ENCODE measurements at places on chromosomes 3 and 15.

GRCh38 chr3:147218965-147219364, 187.4 kb downstream of the ZIC4 start:
- DNase-seq: no peak

- DNase-seq: no peak
Observed at GRCh38 chr15:78626381-78626995, 5.7 kb upstream of the CHRNA3 start.

DNA sequence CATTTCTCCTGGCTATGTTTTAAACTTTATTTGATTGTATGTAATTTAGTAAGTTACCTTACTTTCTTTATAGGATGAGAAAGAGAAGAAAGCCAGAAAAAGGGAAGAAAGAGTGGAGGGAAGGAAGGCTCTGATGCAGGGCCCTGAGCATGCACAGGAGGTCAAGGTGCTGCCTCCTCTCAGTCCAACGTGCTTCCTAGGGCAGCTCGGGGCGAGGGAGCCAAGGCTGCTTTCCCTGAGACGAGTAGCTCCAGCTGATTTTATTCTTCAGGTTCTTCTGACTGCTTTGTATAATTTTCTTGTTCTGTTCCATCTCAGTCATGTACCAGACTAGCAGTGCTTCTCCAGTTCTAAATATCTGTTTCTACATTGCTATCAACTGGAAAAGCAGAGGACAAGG, 3.4 kb downstream of the CORO2B start:
- DNase-seq: no peak

GRCh38 chr3:10950476-10951294, 41.9 kb upstream of the SLC6A1 start:
- no peak for DNase-seq

DNA sequence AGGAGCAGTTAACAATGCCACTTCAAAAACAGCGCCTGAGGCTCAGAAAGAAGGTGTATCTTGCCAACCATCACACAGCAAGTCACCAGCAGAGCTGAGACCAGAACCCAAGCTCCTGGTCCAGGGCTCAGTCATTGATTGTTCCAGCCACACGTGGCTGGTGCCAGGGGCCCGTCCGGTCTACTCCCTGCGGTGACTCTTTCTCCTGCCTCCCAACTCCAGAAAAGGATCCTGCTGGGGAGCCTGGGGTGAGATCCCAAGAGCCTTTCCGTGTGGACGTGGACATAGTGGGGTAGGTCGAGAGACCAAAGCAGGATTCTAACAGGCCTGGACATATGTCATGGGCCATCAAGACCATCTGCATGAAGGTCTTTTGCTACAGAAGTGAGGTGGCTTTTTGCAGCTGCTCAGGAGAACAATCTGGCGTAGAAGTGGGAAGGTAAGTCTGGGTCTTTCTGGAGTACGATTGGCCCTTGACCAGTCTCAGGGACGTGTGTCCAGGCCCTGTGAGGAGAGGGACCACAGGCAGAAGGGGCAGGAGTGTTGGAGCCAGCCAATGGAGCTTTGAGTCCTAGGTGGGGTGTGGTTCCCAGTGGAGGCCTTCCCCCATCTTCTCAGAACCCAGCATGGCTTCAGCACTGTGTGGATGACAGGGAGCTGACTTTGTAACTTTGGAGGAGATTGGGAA, 105.4 kb downstream of the HMG20A start:
- DNase-seq: no peak

GRCh38 chr3:31242026-31242960, 290.4 kb upstream of the STT3B start:
- DNase-seq: no peak

- DNase-seq: no peak
Observed at GRCh38 chr3:2036076-2036475, 62.6 kb upstream of the CNTN4 start.

- DNase-seq: no peak
Observed at GRCh38 chr3:138165061-138165460, 9.7 kb downstream of the DBR1 start.

- no peak for DNase-seq
Observed at GRCh38 chr3:189363590-189364255, 192.0 kb downstream of the TPRG1 start.

DNA sequence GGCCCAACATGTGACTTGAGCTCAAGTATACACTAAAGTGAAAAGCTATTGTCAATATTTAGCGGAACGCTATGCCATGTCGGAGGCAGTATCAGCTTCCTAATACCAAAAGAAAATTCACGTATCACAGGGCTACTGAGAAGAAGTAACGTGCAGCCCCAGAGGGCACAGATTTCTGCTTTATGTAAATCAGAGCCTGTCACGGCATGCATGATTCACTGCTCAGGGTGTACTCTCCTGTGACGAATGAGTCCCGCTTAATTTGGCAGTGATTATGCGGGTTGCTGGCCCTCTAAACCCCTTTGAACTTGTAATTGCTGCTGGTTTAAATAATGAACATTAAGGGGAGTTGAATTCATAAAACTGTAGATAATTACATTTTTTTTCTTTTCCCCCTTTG, 85.3 kb downstream of the MEIS2 start:
- DNase-seq: no peak

DNA sequence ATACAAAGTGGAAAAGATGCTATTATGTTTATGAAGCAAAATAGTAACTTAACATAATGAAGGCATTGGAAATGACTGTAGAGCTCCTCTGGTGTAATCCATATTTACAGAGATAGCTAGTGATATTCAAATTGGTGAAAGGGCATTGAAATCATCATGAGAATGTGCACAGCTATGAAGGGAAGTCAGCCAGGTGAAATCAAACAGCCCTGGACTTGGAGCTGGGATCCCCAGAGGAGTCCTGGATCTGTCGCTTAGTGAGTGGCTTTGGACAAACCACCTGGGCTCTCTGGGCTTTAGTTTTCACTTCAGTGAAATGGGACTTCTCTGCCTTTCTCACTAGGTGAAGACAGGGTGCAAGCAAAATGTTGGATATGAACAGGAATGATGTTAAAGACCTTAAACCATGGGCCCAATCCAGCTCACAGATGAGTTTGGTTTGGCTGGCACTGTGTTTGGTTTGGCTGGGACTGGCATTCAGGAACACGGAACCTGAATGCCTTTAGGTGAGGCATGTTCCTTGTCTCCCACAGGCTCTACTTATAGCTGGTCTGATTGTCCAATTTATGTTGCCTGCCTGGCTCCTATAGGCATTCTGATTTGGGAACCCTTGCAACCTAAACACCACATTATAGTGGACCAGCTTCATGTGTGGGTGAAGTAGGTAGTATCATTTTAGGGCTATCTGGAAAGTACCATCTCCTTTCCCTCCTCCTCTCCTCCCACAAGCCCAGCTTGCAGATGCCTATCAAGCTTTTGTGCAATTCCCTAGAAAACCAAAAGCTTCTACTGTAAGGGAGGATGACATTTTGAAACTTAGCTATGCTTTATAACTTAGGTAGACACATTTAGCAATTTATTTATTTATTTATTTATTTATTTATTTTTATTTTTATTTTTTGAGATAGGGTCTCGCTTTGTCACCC, 110.6 kb upstream of the TNFAIP8L3 start:
- DNase-seq: no peak

GRCh38 chr3:149462581-149463011, 11.9 kb upstream of the TM4SF4 start:
- no peak for DNase-seq

DNA sequence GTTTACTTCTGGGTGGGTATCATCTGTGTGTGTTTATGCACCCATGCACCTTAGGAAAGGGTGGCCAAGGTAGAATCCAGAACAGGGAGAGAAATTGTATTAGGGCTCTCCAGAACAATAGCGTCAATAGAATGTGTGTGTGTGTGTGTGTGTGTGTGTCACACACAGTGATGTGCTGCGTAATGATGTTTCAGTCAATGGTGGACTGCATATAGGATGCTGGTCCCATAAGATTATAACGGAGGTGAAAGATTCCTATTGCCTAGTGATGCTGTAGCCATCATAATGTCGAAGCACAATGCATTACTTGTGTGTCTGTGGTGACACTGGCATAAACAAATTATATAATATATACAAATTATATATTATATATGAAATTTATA, 69.3 kb upstream of the PRR23C start:
- no peak for DNase-seq

- no peak for DNase-seq
Observed at GRCh38 chr3:9339761-9340471, 22.9 kb upstream of the THUMPD3 start.

DNA sequence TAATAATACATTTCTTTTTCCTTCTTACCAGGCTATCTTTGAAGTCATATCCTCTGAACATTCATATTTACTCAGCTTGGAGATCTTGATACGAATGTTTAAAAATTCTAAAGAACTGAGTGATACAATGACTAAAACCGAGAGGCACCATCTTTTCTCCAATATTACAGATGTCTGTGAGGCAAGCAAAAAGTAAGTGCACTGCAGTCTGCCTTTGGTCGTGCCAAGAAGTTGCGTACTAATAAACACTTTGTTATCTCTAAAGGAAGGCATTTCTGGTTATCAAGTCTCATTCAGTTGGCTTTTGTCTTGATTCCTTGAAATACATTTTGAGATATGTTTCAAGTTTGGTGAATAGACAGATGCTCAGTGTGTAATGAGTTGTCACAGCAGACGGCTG, 31.6 kb downstream of the ARHGEF26 start:
- DNase-seq: no peak

- no peak for DNase-seq
Observed at GRCh38 chr15:95416576-95416975, 913.9 kb upstream of the NR2F2 start.

GRCh38 chr3:89571707-89572106, 464.3 kb downstream of the EPHA3 start:
- no peak for DNase-seq

DNA sequence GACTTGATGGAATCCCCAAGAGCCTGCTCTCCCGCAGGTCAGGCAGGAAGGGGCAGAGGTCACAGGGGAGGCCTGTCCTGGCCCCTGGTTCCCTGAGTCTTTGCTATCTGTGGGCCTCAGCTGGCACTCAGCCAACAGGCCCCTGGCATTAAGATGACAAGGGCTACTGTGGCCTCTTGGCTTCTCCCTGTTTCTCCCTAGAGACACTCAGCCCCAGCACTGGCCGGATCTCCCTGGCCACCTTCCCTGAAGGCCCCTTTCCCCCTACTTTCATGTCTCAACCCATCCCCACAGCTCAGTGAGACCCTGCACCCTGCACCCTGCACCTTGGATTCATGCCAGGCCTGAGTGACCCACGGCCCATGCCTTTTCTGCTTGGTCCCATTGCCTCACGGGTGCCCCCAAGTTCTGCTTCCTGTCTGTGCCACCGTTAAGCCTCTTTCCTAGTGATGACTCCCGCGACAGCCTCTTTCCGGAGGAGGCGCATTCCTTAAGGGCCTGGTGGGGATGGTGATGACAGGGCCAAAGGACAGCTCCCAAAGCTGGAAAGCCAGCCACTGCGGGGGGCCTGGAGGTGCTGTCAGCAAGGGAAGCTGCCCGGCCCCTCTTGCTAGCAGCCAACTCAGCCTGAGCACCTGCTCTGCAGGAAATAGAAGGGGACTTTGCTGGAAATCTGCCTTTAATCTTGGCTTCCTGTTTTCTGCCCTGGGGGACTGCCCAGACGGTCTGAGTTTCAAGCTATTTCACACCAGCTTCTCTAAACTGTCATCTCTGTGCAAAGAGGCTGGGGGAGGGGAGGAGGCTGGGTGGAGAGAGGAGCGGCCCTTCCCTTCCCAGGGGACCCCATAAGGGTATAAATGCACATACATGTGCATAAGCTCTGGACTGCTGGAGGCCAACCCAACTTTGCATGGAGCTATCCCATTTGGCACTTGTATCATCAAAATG, 4.8 kb upstream of the CSK start:
- DNase-seq: peak; percentile 42

GRCh38 chr3:30286811-30287210, 319.6 kb upstream of the TGFBR2 start:
- no peak for DNase-seq

GRCh38 chr3:157089455-157090221, 70.3 kb downstream of the CCNL1 start:
- no peak for DNase-seq

DNA sequence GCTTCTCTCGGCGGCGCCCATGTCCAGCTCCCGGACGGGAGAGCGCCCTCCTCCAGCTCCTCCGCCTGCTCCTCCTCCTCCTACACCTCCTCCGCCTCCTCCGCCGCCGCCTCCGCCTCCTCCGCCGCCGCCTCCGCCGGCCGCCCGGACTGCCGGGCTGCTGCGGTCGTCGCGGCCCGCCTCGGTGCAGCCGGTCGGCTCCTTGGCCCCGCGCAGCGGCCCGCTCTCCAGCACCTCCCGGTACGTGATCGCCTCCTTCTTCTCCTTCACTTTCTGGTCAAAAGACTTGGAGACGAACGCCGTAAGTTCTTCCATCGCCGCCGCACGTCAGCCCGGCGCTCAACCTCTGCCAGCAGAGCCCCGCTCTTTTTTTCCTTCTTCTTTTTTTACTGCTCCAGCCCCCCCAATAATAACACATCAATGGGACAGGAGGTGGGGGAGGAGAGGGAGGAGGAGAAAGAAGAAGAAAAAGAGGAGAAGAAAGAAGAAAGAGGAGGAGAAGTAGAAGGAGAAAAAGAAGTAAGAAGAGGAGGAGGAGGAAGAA, 438 bp downstream of the SHOX2 start:
- no peak for DNase-seq

DNA sequence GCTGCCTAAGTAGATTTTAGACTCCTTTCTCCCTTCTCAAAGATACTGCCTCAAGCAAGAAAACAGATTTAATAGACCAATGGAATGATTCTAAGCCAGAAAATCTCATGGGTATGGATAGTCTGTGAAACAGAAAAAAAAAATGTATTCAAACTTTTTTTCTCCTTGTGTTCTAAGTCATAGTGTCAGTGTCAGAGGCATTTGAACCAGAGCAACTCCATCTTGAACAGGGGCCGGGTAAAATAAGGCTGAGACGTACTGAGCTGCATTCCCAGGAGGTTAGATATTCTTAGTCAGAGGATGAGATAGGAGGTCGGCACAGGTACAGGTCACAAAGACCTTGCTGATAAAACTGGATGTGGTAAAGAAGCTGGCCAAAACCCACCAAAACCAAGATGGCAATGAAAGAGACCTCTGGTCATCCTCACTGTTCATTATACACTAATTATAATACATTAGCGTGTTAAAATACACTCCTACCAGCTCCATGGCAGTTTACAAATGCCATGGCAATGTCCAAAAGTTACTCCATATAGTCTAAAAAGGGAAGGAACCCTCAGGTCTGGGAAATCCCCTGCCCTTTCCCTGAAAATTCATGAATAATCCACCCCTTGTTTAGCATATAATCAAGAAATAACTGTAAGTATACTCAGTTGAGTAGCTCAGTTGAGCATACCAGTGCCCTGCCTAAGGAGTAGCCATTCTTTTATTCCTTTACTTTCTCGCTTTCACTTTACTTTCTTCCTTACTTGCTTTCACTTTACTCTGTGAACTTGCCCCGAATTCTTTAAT, 72.8 kb upstream of the GOLGA8B start:
- DNase-seq: no peak

DNA sequence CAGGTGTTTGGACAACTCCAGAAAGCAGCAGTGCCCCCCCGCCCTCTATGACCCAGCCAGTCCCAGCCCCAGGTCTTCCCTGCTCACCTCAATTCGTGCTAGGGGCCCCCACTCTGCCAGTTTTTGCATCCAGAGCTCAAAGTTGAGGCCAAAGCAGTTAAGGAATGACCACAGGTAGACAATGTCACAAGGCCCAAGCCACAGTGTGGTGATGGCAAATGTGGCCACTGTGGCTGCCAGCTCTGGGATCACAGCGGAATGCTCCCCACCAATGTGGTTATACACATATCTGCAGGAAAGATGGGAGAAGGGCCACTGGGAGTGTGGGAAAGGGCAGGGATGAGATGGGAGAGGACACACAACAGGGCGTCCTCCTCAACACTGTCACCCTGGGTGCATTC, 8.2 kb downstream of the KLHL40 start:
- DNase-seq: no peak

GRCh38 chr3:13116426-13116825, 43.2 kb upstream of the IQSEC1 start:
- DNase-seq: no peak
